ENCODE measurements at places on chromosomes 1 and 21.

- DNase-seq: peak; percentile 15
These were observed 44.6 kb downstream of the COQ8A start for GRCh38 chr1:226984521-226985238.

DNA sequence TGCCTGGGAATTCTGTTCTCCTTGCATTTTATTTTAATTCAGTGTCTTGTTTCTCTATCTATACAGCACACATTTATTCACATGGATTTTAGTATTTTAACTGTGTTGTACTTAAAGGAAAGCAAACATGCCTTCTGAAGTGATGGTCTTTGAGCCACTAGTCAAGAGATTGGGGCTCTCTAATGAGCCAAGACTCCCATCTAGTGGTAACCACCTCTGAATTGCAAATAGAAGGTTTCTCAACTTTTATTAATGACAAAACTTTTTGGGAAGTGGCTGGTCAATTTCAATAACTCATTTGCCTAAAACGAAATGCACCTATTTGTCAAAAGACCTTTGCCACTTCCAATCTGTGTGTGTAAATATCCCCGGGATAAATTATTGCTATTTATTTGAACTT lies 199.6 kb downstream of the LTN1 start:
- DNase-seq: no peak

GRCh38 chr21:41605178-41605933 lies 97.4 kb upstream of the TMPRSS2 start:
- DNase-seq: no peak

DNA sequence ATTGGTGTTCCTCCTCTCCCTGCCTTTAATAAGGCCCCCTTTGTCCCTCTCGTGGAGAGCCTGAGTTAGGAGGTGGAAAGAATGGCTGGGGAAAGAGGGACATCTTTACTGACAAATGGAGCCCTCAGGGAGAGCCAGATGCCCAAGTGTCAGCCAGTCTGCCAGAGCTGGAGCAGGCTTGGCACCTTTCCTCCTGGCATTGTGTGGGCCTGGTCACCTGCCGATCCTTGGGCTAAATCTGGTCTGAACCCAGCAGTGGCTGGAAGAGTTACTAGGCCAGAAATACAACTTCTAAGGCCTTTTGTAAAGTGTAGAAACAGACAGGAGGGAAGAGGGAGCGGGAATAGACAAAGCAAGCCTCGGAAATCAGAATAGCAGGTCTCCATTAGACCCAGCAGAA lies 24.9 kb downstream of the VANGL1 start:
- no peak for DNase-seq

- DNase-seq: no peak
These were observed 941 bp downstream of the ELAVL4 start for GRCh38 chr1:50109647-50110075.

- no peak for DNase-seq
These were observed 9.1 kb downstream of the ALX3 start for GRCh38 chr1:110061341-110061740.

Data from ovary (tissue), 10 donors.